Prostate gland (tissue), 2 donors: ENCODE measurements at places on chromosomes 7 and 10. TPM values are rescaled to one million over a fixed set of nuclear protein-coding genes. Genes with fewer than 3 reads are reported as not detected.

DNA sequence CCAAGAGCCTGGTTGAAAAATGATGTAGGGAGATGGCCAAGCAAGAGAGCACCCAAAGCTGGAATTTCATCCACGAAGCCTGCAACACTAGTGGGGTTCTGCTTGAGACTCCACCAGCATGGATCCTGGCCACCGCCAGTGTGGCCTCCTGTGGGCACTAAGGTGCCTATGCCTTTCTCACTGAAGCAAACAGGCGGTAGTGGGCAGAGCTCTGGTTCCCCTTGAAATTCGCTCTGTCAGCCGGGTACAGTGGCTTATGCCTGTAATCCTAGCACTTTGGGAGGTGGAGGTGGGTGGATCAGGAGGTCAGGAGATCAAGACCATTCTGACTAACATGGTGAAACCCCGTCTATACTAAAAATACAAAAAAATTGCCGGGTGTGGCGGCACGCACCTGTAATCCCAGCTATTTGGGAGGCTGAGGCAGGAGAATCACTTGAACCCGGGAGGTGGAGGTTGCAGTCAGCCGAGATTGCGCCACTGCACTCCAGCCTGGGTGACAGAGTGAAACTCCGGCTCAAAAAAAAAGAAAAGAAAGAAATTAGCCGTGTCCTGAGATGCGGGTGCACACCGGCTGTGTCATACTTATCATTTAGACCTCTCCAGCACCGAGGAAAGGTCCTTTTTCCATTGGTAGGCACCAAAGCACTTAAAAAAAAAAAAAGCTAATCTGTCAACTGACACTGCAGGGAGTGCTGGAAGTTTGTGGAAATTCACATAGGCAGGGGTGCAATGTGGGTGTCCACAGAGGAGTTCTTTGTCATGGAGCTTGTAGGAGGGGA lies 28.3 kb downstream of the CCM2 start:
- H3K4me3 ChIP-seq, result peak overlapping the region; percentile 7
- H3K27me3 ChIP-seq, result no peaks in the 10 kb centered on the region
- DNase-seq, result no peak
- H3K4me1 ChIP-seq, result no peaks in the 10 kb centered on the region

GRCh38 chr7:156865493-156865892 lies 27.5 kb downstream of the LMBR1 start:
- H3K27ac ChIP-seq, result no peak overlapping the region
- H3K36me3 ChIP-seq, result no peaks in the 10 kb centered on the region
- no peak overlapping the region for H3K4me3 ChIP-seq
- no peaks in the 10 kb centered on the region for H3K4me1 ChIP-seq
- H3K27me3 ChIP-seq, result no peaks in the 10 kb centered on the region

DNA sequence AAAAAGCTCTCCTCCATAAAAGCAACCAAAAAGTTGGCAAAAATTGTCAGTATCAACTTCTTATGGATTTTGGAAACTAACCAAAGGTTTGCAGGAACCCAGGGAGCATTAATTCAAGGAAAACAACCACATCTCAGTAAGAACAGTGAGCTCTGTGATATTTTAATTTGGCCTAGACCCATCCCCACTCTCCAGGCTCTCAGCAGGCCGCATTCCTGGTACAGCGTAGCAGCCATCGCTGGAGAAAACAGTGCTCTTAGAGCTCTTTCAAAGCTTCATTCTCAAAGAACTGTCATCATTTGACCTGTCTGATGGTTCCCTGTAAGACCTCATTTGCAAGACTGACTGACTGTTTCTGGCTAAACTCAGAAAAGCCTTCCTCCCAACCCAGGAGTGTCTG lies 81.9 kb downstream of the NUDCD3 start:
- no peak for DNase-seq
- H3K27ac ChIP-seq, result no peak overlapping the region
- H3K4me1 ChIP-seq, result no peaks in the 10 kb centered on the region
- H3K36me3 ChIP-seq, result no peaks in the 10 kb centered on the region
- no peaks in the 10 kb centered on the region for H3K27me3 ChIP-seq

DNA sequence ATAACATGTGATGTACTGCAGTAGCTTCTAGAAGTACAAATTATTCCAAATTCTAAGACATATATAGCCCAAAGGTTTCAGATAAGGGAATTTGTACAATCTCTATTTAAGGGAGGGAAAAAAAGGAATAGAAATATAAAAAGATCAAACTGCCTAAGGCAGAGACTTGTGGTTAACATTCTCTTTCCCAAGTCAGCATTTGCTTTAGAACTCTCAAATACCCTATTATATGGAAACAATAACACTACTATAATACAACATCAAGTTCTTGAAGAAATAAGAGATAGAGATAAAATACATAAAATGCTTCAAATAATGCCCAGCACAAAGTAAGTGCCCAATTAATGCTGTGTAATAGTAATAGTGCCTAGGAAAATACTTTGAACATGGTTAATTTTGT lies 123.1 kb downstream of the CRPPA start:
- no peak for DNase-seq
- no peaks in the 10 kb centered on the region for H3K36me3 ChIP-seq
- H3K27me3 ChIP-seq, result no peaks in the 10 kb centered on the region
- H3K4me3 ChIP-seq, result no peak overlapping the region
- H3K27ac ChIP-seq, result no peak overlapping the region

- no peak for DNase-seq
- H3K27ac ChIP-seq, result no peak overlapping the region
- no peaks in the 10 kb centered on the region for H3K27me3 ChIP-seq
- H3K36me3 ChIP-seq, result no peaks in the 10 kb centered on the region
- H3K4me1 ChIP-seq, result no peaks in the 10 kb centered on the region
Measured at GRCh38 chr7:142385491-142386340, 127.9 kb upstream of the PRSS58 start.

Gene TDRD1
- total RNA-seq, result not detected
